ENCODE measurements at places on chromosomes 1 and 21.

GRCh38 chr1:80384083-80384830 is 1377.7 kb upstream of the ADGRL4 start:
- DNase-seq, result no peak

DNA sequence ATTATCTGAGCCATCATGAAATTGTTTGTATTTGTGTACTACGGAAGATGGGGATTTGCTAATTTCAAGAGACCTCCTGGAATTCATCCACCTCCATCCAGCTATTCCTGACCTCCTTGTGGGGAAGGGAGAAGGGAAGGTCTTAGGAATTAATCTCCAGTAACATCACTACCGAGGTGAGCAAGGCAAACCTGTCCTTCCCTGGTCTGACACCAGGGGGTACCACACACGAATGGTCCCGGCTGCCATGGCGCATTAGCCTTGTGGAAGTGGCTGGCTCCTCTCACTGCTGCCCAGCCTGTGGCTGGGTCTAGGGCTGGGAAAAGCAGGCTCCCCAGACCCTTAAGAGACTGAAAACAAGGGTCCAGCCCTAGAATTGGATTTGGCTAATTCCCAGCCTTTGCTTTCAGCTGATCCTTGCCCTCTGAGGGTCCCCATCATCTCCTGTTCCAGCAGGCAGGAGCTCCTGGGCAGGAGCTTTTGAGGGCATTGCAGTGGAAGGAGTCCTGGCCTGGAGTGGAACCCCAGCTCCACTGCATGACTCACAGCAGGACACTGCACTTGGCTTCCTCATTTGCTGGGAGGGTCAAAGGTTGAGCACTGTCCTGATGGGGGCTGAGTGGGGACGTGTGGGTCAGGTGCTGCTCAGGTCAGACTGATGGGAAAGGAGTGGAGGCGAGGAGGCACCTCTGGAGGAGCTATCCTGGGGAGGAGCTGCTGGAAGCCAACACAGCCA is 34.8 kb downstream of the RIMS3 start:
- no peak for DNase-seq

GRCh38 chr1:172778456-172779455 is 119.9 kb downstream of the FASLG start:
- no peak for DNase-seq

- no peak for DNase-seq
Observed at GRCh38 chr1:15508700-15509487, 15.1 kb downstream of the CASP9 start.

DNA sequence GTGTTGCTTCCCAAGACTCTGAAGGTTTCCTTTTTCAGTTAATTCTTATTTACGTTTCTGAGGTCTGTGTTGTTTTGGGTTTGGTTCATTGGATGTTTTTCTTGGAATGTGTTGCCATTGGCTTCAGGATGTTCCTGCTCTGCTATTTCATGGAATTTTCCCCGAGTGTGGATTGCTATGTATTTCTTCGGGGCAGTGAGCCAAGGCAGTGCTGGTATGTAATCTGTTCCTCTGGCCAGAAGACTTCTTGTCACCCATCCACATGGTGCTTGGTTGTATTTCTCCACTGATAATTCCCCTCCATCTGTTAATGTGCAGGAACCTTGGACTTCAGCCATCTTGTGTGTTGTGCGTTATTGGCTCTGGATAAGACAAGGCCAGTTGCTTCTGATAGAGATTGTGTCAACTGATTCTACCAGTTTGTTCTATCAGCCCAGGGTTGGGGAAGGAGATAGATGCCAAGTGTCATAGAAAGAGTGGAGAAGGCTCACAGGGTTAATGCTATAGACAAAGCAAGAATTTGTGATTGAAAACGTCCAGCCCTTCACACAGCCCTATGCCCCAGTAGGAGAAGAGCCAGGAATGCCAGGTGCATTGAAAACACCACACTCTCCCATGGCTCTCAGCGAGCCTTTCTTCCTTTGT is 505.2 kb downstream of the PLPP3 start:
- DNase-seq, result no peak

DNA sequence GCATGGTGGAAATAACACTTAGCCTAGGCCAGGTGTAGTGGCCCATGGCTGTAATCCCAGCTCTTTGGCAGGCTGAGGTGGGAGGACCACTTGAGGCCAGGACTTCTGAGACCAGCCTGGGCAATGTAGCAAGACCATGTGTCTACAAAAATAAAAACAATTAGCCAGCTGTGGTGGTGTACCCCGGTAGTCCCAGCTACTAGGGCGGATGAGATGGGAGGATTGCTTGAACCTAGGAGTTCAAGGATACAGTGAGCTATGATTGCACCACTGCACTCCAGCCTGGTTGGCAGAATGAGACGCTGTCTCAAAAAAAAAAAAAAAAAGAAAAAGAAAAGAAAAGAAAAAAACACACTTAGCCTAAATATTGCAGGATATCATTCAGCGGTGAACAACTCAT is 20.9 kb downstream of the AK4 start:
- no peak for DNase-seq

DNA sequence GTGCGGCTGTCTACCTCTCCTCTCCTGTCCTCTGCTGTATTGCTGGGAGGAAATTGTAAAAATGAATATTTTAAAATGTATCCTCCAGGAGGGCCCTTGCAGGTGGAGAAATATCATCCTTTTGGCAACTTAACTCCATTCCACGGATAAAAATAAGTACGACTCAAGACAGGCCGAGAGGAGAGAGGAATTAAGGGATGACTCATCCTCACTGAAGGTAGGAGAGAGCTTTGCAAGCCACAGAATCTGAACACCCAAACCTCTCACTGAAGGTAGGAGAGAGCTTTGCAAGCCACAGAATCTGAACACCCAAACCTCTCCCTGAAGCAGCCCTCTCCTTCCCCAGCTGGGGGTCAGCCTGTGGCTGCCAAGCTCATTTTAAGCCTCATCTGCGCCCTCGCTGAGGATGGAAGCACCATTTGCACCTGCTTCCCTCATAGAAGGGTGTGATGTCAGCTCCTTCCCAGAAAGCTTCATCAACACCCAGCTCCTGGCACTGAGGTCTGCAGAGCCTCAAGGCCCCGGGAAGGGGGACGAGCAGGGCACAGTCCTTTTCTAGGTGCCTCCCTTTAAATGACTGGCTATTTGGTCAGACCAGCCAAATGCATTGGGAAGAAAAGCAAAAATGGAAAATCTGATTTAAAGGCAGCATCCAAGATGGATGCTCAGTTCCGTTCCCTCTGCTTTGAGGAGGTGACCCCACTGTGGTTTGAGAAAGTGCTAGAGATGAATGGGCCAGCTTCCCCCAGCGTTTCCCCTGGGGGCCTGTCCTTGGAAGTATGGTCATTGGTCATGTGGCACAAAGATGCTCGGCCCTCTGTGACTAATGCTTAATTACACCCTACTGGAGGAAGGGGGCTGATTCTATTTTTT is 12.9 kb upstream of the SELENON start:
- DNase-seq, result no peak

DNA sequence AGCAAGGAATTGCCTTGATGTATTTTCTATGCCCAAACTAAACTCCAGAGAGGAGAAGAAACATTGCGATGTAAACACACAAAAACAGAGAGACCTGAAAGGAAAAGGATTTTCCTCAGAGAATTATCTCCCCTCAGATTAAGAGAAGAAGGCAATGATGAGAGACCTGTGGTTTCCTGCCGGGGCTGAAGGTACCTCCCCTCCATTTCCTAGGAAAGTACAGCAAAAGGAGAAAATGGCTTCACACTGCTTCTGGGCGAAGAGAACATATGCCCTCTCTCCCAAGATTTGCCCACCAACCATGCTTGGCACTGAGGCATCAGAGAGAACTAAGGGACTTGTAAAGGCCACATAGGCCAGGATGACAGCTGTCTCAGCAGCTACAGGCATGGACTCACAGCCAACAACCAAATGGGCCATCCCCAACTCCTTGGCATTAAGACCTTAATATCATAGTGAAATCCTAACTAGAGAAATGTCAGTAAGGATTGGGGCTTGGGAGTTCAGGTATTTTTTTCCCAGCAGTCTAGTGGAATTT is 523.0 kb downstream of the PTPRC start:
- DNase-seq, result no peak

DNA sequence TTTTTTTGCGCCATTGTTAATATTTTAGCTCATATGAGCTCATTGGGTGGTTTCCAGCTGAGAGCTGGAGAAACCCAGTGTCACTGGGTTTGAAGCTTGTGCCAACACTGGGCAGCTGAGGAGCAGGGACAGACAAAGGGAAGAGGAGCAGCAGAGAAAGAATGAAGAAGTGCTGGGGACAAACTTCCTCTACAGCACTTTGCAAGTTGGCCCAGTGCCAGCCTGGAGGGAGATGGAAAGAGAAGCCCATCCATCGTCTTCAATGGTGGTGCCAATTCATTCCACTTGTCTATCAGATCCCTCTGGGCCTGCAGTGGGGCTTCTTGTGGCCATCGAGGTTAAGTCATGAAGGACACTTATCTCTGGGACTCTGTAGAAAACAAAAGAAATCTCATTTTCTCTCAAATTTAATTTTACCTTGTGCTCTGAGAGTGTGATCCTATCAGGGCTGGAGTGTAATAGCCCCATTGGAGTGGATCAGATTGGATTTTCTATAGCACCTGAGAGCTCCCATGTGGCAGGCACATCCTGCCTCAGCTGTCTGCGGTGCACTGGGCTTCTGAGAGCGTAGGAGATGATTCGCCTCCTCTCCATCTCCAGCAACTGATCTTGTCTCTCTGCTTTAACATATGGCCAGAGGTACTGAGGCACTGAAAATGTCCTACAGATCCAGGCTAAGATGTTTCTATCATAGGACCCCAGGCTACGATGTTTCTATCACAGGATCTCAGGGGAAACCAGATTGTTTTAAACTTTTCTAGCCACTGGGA is 114.7 kb downstream of the TNR start:
- no peak for DNase-seq

DNA sequence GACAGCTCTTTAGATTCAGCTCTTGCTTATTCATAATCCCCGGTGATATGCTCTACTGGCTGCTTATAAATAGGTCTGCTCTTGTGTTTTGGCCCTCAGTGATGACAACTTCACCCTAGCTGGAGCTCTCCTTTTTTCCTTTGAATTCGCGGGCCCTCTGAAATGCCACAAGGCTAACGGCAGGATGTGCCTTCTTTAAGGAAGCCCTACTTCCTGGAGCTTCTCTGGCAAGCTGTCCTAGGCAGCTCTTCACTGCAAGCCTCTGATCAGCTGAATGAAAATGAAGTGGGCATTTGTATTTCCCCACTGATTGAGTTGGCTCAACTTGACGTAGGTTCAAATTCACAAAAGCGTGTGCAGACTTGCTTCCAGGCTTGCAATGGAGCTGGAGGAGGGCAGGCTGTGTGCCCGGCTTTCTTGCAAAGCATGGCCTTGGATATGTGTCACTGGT is 22.2 kb downstream of the SGIP1 start:
- no peak for DNase-seq

DNA sequence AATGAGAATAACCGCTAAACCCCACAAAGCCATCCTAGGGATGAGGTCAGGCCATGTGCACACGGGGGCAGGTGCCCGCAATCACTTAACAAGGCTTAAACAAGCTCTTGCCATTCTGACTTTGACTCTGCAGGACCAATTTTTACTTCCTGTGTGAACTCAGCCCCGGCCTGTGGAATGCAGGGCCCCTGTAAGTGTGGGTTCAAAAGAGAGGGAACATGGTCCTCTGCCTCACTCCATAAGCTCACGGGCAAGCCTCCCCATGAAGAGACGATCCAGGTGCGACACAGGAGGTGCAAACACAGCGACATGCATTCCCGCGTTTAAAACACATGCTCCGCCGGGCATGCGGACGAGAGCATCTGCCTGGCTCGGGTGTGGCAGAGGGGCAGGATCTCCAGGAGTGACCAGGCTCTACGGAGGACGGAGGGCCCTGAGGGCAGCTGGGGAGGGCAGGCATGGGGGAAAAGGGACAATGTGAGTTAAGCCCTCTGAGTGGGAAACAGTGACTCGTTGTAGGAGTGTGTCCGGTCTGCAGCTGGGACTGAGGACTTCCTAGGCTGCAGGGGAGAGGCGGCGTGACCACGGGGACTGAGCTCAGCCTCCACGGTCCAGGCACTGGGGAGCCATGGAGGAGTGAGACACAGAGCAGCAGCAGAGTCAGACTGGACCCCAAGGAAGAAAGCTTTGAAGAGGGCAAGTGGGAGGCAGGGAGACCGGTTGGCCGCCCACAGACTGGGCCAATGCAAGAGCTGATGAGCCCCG is 40.6 kb upstream of the AJAP1 start:
- no peak for DNase-seq

DNA sequence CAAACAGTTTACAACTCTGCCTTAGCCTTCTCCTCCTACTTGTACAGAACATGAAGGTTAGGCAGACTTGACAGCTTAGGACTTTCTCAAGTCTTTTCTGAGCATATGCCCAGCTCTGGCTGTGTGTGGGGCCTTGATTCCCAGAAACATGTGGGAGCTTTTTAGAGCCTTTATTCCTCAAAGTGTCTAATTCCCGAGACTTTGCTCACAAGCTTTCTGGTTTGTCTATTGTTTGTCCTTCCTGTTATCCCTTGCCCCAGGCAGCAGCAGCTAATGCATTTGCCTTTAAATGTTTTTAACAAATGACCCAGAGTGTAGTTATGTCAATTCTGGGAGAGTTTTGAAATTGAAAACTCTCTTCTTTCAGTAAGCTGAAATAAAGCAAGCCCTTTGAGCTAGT is 29.2 kb downstream of the ST7L start:
- DNase-seq, result no peak

DNA sequence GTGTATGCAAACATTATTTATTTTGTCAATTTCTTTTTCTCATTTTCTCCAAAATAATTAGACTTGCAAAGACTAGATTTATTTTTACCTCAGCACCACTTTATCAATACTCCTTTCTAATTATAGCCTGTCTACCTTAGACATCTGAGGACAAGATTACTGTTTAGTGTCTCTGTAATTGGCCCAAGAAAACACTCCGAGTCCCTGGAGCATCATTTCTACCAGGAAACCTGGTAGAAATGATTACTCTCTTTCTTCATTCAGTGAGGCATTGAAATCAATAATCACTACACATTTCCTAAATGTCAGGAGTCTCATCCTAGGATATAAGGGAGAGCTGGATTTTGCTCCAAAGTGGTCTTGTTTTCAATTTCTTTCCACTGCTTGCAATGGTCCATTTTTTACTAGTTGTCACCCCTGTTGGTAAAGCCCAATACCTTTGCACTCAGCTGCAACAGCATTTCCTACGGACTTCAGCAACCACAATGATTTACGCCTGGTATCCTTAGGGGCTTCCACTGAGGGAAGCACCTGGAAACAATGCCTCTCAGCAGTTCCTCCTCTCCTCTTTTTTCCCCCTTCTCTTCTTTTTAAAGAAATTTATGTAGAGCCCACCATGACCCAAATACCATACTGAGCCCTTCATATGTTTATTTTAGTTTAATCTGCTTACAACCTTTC is 64.6 kb downstream of the GRIK1 start:
- DNase-seq, result no peak

GRCh38 chr1:58608945-58609344 is 31.9 kb upstream of the TACSTD2 start:
- DNase-seq, result no peak

All from T-helper 2 cell treated with Interferon-gamma antibody and Interleukin-4, amounts not matched to agents 5 μg/mL and 100 μg/mL, for 36 hours (primary cell).